ENCODE measurements at places on chromosomes 13 and 19. TPM values are rescaled to one million over a fixed set of nuclear protein-coding genes. Genes with fewer than 3 reads are reported as not detected.

Gene C19orf81
- total RNA-seq: 1.9 TPM

Gene MRPL57
- total RNA-seq: 28.2 TPM

Gene MAST3
- 12.2 TPM for total RNA-seq

Gene DPF1
- not detected for total RNA-seq

Gene ZNF528
- 26.8 TPM for total RNA-seq

Gene WTIP
- 17.4 TPM for total RNA-seq

Gene ACOD1
- not detected for total RNA-seq

Gene CGB8
- not detected for total RNA-seq

Gene CALR3
- total RNA-seq: not detected

Gene MEGF8
- total RNA-seq: 11.9 TPM

Gene DENND1C
- 3.9 TPM for total RNA-seq

Gene FCER2
- not detected for total RNA-seq

Gene SHISA2
- 0.57 TPM for total RNA-seq

Gene ZNF471
- 3.7 TPM for total RNA-seq

Gene POSTN
- total RNA-seq: 121 TPM

Gene TOMM40
- 18.3 TPM for total RNA-seq

Gene CEACAM4
- 3.6 TPM for total RNA-seq

Gene RNF225
- not detected for total RNA-seq

Gene ATXN8OS
- not detected for total RNA-seq

Gene FGF14
- 0.17 TPM for total RNA-seq

Data from subcutaneous adipose tissue (tissue), 4 donors.